A549 treated with ZK216348 at 1 μM for 4 hours (cell line): ENCODE measurements at places on chromosomes 6 and 20. TPM values are rescaled to one million over a fixed set of nuclear protein-coding genes. Genes with fewer than 3 reads are reported as not detected.

DUSP15 gene
- total RNA-seq = 0.62 to 1.3 TPM (median 0.90 TPM) in 5 replicates

CFB gene
- 1.6 to 3.2 TPM (median 2.0 TPM) in 5 replicates for total RNA-seq

KCNQ2 gene
- total RNA-seq = 0.39 to 0.87 TPM (median 0.57 TPM) in 5 replicates

CTCFL gene
- not detected in 5 replicates for total RNA-seq

HLA-DRB5 gene
- not detected in 5 replicates for total RNA-seq

MOXD1 gene
- total RNA-seq = 1.5 to 2.1 TPM (median 2.0 TPM) in 5 replicates
